Fibroblast of gingiva (primary cell): ENCODE measurements at places on chromosomes 7 and 10.

- DNase-seq: no peak
These were observed 361.4 kb downstream of the EXOC4 start for GRCh38 chr7:133614251-133614650.

- DNase-seq: no peak
These were observed 114.7 kb downstream of the CHN2 start for GRCh38 chr7:29309041-29309854.

DNA sequence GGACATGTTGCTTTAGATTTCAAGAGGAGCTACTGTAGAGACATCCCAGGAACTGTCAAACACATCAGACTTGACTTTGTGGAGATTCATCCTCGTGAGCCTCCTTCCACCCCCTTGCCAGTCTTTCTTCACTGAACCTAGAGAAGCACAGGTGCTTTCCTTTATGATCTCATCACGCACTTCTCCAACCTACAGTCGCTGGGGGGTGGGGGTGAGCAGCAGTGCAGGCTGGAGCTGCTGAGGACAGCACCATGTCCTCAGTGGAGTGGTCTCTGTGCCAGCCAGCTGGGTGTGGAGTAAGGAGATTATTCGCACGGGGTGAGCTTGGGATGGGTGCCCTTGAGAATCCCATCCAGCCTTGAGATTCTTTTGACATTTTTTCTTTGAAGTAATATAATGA, 88.1 kb downstream of the VOPP1 start:
- DNase-seq: no peak

DNA sequence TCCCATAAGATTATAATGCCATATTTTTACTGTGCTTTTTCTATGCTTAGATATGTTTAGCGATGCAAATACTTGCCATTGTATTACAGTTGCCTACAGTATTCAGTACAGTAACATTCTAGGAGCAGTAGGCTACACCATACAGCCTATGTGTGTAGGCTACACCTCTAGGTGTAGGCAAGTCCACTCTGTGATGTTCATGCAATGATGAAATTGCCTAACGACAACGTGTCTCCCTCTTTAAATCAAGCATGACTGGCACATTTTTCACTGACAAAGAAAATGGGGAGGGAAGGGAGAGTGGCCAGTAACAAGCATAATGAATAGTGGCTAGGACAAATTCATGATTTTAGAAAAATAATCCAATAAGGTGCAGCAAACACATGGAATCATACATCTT, 1.7 kb downstream of the NCAPG2 start:
- DNase-seq: no peak

- peak; percentile 36 for DNase-seq
These were observed 10.6 kb downstream of the DBF4 start for GRCh38 chr7:87886875-87887274.

- no peak for DNase-seq
These were observed 113.8 kb upstream of the EEPD1 start for GRCh38 chr7:36039243-36039642.

- DNase-seq: no peak
These were observed 93.4 kb downstream of the ZNF365 start for GRCh38 chr10:62467527-62467926.

GRCh38 chr7:93014410-93014809, 103.4 kb downstream of the SAMD9 start:
- DNase-seq: no peak

- DNase-seq: no peak
These were observed 8.7 kb upstream of the CAMK2B start for GRCh38 chr7:44333911-44334733.
